ENCODE measurements at places on chromosomes 4 and X.

DNA sequence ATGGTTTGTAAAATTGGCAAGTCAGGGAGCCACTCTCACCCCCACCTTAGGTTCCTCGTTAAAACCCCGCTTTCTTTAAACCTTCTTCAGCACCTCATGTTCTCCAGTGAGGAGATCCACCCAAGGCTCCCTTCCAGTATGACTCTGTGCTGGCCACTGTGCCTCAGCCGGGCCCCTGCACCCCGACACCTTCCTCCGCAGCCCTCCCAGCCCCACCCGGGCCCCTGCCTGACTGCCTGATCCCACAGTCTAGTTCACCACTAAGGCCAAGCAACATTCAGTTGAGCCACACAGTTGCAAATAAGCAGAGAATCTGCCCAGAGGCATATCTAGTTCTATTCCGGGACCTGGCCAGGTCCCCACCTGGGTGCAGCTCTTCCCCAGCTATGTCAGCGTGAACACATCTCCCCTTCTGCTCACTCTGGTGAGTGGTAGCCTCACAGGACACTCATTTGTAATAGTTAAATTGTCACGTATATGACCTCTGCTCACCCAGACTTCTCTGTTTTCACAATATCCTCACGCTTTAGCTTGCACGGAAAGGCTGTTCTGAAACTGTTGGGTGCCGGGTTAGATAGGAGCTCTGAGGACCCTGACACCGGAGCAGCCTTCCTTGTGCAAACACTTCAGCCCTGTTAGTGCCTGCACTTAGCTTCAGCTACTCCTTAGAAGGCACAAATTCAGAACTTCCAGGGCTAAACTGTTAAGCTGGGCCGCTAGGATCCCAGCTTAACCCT lies 146.8 kb downstream of the DCTD start:
- DNase-seq: no peak

GRCh38 chr4:173019664-173020063 lies 148.9 kb upstream of the GALNT7 start:
- DNase-seq: no peak

DNA sequence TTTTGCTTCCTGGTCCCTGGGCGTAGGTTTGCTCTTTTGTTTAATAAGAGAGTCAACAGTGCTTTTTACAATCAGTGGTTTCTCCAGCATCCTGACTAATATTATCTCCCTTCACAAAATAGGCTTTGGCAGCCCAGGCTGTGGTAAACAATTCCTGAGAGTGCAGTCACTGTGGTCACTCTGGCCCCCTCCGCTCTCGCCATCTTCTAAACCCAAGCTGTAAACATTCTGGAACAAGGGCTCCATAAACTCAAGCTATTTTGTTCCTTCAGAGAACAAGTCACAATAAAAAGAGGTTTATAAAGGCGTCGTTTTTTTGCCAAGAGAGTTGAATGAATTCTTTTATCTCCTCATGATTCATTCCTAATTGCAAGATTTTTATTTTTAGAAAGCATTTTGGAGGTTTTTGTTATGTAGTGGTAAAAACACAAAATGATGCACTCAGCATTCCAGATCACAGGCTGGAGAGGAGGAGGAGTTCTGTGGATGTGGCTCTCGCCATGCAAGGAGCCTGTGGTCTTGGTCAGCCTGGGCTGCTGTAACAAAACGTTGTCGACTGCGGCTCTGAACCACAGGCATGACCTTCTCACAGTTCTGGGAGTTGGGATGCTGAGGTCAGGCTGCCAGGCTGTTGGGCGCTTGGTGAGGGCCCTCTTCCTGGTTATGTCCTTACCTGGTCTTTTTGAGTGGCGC lies 486.4 kb upstream of the FAT1 start:
- no peak for DNase-seq

- no peak for DNase-seq
Observed at GRCh38 chr4:55291227-55291640, 54.8 kb upstream of the SRD5A3 start.

- DNase-seq: no peak
Observed at GRCh38 chr4:139528377-139529005, 27.5 kb downstream of the SETD7 start.

DNA sequence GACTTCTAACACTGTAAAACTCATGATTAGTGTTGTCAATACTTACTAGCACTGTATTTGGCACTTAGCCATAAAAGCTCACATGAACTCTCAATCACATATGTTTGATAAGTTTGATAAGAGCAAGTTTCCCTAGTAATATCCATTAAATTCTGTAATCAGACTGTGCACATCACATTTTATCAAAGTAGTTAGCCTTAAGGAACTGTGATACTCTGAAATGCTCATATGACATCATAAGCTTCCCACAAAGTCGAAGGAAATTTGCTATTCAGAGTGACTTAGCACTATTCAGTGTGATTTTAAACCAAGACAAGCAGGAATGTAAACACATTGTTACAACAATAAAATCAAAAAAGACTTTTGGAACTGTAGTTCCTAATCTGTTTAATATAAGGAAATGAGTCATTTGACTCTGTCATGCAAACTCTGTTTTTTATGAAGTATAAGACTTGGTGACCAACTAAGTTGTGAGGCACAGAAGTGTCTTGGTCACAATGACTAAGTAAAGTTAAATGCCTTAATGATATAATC lies 6.7 kb downstream of the SLC7A11 start:
- no peak for DNase-seq

- DNase-seq: no peak
Observed at GRCh38 chrX:73683236-73683859, 120.4 kb downstream of the CHIC1 start.

DNA sequence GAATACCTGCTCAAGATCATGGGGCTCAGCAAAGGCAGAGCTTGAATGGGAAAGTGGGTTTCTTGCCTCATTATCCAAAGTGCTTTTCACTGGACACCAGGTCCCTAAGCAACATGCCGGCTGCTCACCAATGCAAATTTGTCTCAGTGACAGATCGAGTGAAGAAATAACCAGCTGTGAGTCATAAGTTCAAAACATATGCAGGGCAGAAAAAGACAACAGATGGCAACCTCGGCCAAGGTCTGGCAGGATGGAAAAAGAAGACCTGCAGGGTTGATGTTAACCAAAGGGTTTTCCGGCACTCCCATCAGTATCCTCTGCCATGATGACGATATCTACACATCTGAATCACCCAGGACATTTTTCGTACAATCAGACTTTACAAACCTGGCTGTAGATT lies 124.1 kb downstream of the AFAP1 start:
- DNase-seq: no peak

- no peak for DNase-seq
Observed at GRCh38 chrX:129957241-129958082, 25.0 kb upstream of the BCORL1 start.

DNA sequence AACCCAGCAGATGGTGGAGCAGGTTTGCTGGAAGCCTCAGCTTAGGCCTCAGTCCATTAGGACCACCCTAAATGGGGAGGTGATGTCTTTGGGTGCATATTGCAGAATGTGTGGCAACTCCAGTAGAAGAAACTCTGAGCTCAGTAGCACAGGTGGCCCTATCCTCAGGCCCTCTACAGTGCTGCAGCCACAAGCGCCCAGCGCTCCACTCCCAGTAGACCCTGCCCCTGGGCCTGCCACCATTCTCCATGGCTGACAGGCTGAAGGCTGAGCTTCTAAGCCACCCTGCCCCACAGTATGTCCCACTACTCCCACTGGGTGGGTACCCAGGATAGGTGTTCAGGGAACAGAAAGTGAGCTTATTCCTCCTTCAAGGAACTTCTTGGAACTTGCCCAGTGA lies 162.8 kb upstream of the MAMLD1 start:
- DNase-seq: no peak

DNA sequence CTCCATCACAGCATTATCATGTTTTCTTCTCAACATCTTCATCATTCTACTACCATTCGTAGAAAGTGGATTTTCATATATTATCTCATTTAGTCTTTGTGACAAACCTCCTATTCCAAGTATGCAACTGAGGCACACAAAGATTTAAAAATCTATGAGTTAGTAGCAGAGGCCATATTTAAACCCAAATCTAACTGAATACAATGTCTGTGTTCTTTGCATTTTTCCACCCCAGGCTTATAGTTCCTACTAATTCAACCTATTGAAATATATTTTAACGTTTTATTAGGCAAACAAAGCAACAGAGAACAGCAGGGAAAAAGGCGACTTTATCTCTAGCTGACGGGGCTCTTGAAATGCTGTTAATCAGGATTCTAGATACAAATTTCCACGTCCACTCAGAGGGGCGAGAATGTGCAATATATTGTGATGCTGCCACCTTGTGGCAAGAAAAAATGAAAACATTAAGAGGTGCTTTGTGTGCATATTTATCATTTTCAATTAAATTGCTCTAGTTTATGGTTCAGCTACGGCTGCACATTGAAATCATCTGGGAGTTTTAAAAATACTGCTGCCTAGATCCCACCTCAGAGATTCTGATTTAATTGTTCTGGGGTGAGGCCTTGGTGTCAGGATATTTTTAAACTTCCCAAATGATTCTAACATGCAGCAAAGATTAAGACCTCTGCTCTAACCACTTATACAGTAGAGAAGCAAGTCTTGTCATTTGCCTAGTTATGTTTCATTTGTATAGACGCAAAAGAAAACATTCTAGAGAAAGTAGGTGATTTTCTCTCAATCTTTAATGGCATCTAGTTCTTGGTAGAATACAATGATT lies 315.9 kb downstream of the MAPK10 start:
- no peak for DNase-seq

DNA sequence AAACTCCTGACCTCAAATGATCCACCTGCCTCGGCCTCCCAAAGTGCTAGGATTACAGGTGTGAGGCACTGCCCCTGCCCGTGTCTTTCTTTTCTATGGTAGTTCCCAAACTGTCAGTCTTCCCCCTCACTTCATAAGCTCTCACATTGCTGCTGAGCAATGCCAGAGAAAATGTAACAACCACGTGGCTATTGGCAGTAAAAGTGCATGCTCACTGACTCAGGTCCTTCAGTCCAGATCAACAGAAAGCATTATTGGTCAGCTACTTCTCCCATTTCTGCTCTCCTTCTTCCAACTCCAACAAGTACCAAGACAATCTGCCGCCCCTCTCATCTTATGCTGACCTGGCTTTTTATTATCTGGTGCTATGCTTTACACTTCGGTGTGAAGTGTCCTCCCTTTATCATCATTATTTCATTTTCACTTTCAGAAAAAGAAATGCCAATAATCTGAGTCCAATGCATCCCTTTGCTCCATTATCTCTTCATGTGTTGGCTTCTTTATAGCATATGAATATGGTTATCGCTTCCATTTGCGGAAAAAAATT lies 133.8 kb upstream of the UGT8 start:
- no peak for DNase-seq

DNA sequence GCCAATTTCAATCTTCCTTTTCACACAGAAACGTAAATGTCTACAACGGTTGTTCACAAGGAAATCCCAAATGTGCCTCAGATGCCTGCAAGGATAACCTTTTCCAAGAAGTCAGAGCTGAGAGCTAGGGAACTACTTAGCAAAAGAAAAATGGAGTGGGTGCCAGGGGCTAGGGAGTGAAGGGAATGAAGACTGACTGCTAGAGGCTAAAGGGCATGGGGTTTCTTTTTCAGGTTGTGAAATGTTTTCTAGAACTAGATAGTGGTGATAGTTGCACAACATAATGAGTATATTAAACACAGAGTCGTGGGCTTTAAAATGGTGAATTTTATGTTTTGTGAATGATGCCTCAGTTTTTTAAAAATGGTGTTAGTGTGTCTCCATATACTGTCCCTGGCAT lies 53.4 kb downstream of the CD99L2 start:
- no peak for DNase-seq

GRCh38 chr4:161448550-161449180 lies 715.1 kb downstream of the FSTL5 start:
- no peak for DNase-seq

DNA sequence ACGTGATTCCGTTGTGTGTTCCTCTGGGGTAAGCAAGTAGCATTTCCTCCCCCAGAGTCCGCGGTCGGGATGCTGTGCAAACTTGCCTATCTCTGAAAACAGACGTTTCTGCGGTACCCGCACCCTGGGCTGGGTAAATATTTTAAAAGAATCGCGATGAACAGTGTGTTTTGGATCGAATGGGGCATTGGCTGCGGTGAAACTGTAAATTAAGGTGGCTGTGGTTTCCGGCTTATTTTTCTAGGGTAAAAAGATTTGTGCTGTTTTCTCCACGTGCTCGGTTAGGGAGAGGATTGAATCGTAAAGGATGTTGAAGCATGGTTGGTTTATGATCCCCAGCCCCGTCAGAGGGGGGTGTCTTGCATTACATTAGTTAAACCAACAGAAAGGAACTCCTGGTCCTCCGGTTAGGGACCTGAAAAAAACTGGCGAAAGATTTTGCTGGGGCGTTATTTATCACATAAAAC lies 1.2 kb downstream of the HHIP start:
- no peak for DNase-seq

- DNase-seq: no peak
Observed at GRCh38 chr4:42636645-42636949, 20.3 kb downstream of the ATP8A1 start.

DNA sequence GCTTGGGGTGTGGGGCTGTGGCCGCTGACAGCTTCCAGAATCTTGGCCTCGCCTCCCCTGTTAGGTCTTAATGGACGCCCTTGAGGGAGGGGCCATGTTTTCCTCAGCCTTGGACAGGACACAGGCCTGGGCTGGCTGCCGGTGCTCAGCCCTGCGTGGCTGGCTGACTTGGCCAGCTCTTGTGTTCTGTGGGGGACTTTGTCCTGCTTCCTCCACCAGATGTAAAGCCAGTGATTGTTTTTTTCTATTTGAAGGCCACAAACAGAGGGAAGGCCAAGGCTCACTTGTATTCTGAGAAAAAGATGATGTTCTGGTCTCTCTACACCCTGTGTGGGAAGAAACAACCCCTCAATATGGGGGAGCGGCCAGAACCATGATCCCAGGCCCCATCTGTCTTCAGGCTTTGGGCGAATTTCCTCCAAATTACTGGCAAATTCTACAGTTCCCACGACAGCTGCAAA lies 71.3 kb downstream of the HTRA3 start:
- no peak for DNase-seq

DNA sequence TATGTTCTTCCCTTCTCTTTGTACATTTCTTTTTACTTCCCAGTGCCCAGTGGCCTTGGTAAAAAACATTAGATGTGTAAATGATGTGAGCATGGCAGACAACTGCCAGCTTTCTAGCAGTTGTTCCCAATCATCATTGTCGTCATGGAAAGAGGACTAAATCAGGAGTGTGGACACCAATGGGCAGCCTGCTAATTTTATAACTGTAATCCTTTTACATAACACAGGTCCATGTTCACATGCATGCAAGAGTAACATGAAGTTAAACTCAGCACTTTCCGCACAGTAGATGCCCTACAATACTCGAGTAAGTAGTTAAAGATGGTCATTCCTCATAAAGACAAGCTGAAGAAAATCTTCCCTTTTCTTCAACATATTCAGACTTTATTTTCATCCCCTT lies 23.4 kb upstream of the G3BP2 start:
- no peak for DNase-seq

GRCh38 chr4:176817204-176817603 lies 24.5 kb upstream of the VEGFC start:
- no peak for DNase-seq

GRCh38 chrX:13533726-13534125 lies 35.7 kb upstream of the EGFL6 start:
- no peak for DNase-seq

GRCh38 chr4:169383724-169384123 lies 113.0 kb upstream of the SH3RF1 start:
- no peak for DNase-seq

GRCh38 chr4:145788755-145789154 lies 108.8 kb downstream of the C4orf51 start:
- no peak for DNase-seq

Measured in chondrocyte (in vitro differentiated cells).